ENCODE measurements at places on chromosomes 3 and 15.

DNA sequence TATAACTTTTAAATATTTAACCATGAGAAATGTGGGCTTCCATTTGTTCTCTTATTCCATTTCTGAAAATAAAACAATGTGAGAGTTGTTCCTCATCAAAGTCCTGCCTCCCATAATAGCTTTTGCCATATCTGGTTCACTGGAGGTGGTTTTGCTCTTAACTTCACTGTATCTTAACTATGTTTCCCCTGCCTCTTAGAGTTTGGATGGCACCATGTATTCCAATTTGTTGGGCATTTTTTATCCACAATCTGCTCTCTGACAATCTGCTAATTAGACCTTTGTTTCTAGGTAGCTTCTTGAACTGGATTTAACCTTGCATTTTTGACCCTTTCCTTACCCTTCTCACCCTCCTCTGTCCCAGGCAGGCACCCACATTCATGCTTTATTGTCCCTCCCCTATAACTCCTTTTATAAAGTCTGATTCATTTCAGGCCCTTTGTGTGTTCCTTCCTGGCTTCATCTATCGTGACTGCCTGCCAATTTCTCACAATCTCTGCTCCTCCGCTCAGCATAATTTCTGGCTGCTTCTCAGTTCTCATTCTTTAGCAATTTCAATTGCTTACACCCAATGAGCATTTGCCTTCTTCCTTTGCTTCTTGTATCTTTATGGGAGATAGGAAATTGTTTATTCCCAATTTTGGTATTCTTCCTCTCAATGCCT lies 144.2 kb upstream of the ARHGEF26 start:
- DNase-seq: no peak

DNA sequence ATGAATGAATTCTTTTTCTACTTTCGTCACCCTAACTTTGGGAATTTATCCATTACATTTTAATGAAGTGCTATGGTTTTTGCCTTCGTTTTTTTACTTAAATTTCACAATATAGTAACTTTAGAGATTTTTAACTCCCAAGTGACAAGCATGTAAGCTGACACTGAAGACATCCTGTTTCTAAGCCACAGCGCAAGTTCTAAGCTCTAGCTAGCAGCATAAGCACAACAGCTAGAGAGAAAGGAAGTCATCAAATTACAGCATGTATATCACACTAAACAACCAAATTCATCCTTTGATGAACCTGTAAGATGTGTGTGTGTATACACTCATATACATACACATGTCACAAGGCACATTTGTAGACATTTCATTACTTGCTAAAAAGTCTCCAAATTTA lies 119.3 kb downstream of the P3H2 start:
- DNase-seq: no peak

DNA sequence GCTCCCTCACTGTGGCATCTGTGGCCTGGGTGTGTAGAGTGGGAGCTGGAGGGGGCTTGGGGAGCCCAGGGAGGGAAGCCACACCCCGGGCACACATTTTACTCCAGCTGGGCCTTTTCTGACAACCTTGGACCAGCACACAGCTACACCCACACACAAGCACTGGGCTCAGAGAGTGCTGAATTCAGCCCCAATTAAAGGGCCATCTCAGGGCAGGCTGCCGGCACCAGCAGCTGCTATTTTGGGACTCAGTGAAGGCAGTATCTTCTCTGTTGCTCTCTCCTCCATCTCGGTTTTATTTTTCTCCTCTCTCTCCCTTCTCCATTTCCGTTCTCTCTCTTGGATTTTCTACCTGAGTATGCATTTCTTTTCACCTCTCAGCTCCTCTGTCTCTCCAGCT lies 19.1 kb upstream of the TBC1D21 start:
- DNase-seq: no peak

DNA sequence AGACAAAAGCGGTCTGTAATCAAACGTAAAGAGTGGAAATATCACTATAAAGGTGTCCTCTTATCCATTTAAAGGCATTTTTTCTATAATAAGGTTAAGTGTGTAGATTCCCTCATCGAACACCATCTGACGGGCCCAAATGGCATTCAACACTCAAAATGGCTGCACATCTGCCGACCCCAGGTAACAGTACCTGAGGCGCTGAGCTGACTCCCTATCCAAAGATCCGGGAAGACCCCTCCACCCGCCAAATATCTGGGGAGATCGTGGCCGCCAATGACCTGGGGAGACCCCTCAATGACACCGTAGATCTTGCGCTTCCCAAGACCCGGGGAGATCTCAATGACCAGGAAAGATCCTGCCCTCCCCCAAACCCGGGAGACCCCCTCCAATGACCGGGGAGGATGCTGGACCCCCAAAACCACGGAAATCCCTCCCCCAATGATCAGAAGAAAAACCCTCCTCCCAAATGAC lies 476 bp downstream of the IP6K2 start:
- DNase-seq: peak; percentile 47

DNA sequence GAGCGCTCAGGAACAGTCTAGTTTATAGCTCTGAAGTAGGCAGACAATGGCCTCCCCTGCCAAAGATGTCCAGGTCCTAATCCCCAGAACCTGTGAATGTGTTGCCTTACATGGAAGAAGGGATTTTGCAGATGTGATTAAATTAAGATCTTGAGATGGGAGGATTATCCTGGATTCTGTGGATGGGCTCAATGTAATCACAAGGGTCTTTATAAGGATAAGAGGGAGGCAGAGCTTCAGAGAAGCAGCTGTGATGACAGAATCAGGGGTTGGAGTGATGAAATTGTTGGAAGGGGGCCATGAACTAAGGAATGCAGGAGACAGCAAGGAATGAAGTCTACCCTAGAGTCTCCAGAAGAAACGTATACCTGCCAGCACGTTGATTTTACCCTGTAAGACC lies 14.0 kb upstream of the GK5 start:
- DNase-seq: no peak

DNA sequence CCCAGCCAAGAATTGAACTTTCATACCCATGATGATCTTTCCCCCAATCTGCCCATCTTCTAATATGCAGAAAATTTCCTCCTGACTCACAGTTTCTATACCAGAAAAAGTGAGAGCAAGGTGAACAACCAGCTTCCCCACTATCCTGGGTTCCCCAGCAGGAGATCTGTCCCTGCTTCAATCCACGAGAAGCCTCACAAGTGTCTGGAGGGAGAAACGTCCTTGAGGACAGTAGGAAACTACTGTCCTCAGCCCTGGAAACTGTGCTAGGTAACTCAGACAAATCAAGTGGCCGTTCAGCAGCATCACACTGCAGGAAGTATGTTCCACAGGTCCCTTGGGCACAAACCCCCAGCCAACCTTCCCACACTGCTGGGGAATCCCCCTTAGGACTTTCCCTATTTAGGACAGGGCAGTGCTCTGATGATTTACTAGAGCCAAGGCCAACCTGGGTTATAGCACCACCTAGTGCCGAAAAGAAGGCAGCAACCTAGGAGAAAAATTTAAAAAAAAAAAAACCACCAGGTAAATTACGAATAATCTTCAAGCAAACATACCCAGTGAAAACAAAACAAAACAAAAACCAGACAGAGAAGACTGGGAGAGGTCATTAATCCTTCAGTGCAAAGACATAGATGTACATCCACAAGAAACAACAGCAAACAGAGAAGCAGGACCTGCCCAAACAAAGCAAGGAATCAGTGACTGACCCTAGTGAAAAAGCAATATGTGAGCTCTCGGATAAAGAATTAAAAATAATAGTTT lies 36.0 kb downstream of the MORC1 start:
- DNase-seq: peak; percentile 93

- DNase-seq: no peak
Measured at GRCh38 chr15:89827829-89828228, 13.2 kb upstream of the ANPEP start.

- peak; percentile 40 for DNase-seq
Measured at GRCh38 chr3:125310623-125311081, 64.5 kb downstream of the ZNF148 start.

DNA sequence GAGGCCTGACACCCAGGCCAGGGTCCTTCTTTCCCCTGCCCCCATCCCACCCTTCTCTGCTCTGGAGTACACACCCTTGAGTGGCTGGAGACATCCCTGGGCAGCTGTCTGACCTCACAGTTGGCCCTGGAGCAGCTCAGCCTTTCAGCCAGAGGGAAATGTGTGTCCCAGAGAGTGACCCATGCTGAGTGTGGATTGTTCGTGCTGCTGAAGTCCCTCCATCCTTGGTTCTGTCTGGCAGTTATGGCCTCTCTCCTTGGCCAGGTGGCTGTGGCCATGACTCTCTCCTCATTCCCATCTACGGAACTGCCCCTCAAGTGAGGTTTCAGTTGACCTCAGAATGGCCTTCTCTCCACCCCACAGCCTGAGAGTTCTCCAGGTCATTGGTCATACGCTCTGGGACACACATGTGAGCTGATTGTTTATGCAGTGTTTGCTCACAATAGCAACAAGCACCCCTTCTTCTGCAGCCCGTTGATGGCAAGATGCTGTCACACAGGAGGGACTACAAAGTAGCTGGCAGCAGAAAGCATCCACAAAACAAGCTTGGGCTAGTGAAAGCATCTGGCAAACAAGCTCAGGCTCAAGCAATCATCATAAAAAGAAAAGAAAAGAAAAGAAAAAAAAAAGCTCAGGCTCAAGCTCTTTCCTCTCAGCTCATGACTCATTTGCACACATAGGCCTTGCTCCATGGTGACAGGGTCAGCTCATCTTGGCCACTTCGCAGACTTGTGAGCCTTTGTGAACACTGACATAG lies 55.3 kb upstream of the ITGA11 start:
- peak; percentile 23 for DNase-seq

- no peak for DNase-seq
Measured at GRCh38 chr15:100772478-100772877, 107.2 kb upstream of the ALDH1A3 start.

GRCh38 chr15:65660927-65661326 lies 39.2 kb downstream of the SLC24A1 start:
- DNase-seq: no peak

DNA sequence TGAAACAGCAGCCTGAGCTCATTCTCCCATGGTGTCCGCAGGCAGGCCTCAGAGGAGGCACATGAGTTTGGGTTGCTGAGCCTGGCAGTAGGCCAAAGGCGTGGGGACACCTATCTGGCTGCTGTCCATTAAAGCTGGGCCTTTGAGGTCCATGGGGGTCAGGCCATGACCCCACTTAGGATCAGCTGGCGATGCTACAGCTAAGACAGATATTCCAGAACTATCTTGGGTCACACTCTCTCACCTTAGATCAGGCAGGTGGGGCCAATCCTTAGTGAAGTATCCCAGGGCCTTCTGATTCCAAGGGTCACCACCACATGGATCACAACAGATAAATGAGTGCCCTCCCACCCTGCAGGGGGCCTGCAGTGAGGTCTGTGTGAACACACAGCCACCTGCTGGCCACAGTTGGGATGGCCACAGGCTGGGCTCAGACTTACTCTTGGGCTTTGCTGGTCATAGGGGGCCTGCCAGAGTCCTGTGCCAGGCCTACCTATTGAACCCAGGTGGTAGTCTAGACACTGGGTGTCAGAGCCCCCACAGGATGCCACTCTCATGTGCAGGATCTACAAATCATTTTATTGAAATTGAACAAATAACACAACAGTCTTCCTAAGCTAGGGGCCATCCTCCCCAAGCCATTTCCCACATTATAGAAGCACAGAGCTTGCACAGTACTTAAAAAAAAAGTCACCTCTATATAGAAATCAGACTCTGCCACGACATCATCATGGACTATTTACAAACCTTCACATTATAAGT lies 2.0 kb upstream of the HYAL2 start:
- DNase-seq: peak; percentile 69

DNA sequence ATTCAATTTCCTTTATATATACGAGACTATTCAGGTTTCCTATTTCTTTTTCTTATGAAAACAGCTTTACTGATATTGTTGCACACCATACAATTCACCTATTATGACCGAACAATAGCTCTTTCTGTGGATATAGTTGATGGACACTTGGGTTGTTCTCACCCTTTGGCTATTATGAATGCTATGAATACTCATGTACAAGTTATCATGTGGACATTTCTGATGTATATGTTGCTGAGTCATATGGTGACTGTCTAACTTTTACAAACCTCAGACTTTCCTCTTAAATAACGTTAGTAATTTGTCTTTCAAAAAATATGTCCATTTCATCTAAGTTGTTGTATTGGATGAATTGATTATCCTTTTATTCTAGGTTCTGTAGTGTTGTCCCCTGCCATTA lies 15.7 kb upstream of the USF3 start:
- DNase-seq: no peak

GRCh38 chr3:153038779-153039178 lies 123.2 kb upstream of the RAP2B start:
- DNase-seq: peak; percentile 64

- no peak for DNase-seq
Measured at GRCh38 chr3:114452256-114452655, 158.4 kb downstream of the TIGIT start.

GRCh38 chr3:16113704-16114103 lies 60.8 kb upstream of the GALNT15 start:
- DNase-seq: peak; percentile 40

GRCh38 chr3:137041251-137041650 lies 83.5 kb downstream of the IL20RB start:
- no peak for DNase-seq

DNA sequence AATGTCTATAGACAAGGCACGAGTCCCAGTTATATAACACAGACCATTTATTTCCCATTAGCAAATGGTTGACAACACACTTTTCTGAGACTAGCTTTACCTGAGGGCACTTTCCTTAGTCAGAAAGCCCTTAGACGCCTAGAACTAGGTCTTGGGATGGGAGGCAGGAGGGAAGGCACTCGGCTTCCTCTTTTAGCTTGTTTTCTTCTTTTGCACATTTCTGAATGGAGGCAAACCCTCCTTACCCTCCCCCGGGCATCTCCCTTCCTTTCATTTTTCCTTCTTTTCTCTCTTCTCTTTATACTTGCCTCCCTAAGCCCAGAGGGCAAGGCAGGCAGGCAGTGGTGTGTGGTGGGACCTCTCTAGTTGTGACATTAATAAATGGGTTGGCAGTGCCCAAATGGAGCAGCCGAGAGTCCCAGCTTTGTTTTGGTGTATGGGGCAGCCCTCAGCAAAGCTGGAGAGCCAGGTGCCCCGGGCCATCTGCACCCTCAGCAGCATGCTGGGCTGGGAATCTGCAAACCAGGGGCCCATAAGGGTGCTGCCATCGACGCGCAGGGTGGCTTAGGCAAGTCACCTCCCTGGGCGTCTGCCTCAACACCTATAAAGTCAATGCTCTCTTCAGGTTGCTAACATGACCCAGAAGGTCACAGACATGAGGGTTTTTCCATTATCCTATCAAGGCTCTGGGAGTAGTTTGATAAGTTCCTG lies 21.1 kb upstream of the BCL2L10 start:
- no peak for DNase-seq

GRCh38 chr3:129575233-129575996 lies 31.1 kb downstream of the PLXND1 start:
- no peak for DNase-seq

- DNase-seq: no peak
Measured at GRCh38 chr3:158347966-158348365, 223.0 kb upstream of the MLF1 start.

GRCh38 chr15:58383876-58384275 lies 47.9 kb upstream of the LIPC start:
- no peak for DNase-seq

- peak; percentile 37 for DNase-seq
Measured at GRCh38 chr15:77500989-77501388, 80.3 kb downstream of the HMG20A start.

GRCh38 chr3:45453083-45453482 lies 64.7 kb downstream of the LARS2 start:
- DNase-seq: no peak

- DNase-seq: no peak
Measured at GRCh38 chr3:64890006-64890405, 202.2 kb upstream of the ADAMTS9 start.

GRCh38 chr3:65348398-65348995 lies 660.7 kb upstream of the ADAMTS9 start:
- DNase-seq: no peak

- DNase-seq: no peak
Measured at GRCh38 chr3:10774129-10774670, 41.8 kb upstream of the SLC6A11 start.

Data from kidney tubule cell (primary cell).